Daoy (cell line): ENCODE measurements at places on chromosomes 6 and 20. TPM values are rescaled to one million over a fixed set of nuclear protein-coding genes. Genes with fewer than 3 reads are reported as not detected.

The HSPA1B gene
- total RNA-seq: 194 and 206 TPM in 2 replicates

The HLA-DQA1 gene
- 0.27 and 0.40 TPM in 2 replicates for total RNA-seq

GRCh38 chr6:17485181-17485580, 91.8 kb downstream of the CAP2 start:
- no peak for DNase-seq

DNA sequence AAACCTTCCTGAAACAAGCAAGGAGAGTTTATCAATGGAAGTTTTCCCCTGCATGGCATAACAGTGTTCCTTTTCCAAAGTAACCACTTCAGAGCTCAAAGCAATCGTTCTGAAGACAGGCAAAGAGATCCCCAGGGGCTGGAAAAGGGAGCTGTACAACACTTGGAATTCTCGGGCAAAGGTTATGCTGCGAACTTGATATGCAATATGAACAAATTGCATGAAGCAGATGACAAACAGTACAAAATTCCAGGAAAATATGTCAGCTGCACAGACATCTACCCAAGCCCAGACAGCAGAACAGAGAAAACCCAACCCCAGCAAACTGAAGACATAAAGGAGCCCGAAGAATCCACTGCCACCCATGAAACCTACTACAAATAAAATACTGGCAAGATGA, 18.4 kb downstream of the POPDC3 start:
- DNase-seq: no peak

The SGK2 gene
- total RNA-seq: 0.06 TPM in 1 of 2 replicates, not detected in the other

- DNase-seq: peak; percentile 72
Observed at GRCh38 chr20:58048096-58048702, 180.3 kb downstream of the ANKRD60 start.

GRCh38 chr6:129350278-129350677, 359.7 kb downstream of the ARHGAP18 start:
- no peak for DNase-seq

The BMP7 gene
- total RNA-seq: 11.5 and 12.7 TPM in 2 replicates

- DNase-seq: peak; percentile 60
Observed at GRCh38 chr6:37122861-37123260, 47.1 kb upstream of the PIM1 start.

DNA sequence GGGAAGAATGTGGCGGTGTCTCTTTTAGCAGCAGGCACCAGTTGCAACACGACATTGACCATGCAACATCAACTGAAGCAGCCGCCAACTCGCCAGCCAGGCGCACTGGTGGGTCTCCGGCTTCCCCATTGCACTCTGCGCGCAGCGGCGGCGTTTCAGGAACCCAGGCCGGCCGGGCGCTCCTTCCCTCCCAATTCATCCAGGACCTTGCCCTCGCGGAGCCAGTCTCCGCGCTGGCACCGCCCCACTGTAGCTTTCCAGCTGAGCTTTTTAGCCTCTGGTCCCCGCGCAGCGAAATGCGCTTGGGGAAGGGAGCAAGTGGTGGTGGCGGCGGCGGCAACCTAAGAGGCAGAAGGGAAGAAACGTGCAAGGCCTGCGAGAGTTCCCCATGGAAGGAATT, 297.9 kb upstream of the RIMS1 start:
- no peak for DNase-seq

DNA sequence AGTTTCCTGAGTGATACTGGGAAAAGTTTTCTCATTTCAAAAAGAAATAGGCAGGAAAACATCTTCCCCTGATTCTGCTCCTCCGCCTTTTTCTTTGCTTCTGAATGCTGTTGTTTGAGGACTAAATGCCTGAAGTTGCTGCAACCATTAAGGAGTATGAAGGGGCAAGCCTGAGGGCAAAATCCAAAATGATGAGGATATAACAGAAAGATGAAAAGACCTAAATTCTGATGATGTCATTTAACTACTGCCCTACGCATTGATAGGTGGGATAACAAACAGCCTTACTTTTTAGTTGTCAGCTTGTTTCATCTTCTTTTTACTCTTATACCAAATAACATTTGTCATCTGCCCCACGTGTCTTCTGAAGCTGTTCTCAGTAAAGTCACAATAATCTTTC, 474.6 kb upstream of the MMS22L start:
- DNase-seq: no peak

The TSPO2 gene
- total RNA-seq: not detected in 2 replicates

GRCh38 chr6:7328243-7328642, 15.2 kb upstream of the SSR1 start:
- no peak for DNase-seq

The RBM24 gene
- 7.9 and 12.5 TPM in 2 replicates for total RNA-seq

DNA sequence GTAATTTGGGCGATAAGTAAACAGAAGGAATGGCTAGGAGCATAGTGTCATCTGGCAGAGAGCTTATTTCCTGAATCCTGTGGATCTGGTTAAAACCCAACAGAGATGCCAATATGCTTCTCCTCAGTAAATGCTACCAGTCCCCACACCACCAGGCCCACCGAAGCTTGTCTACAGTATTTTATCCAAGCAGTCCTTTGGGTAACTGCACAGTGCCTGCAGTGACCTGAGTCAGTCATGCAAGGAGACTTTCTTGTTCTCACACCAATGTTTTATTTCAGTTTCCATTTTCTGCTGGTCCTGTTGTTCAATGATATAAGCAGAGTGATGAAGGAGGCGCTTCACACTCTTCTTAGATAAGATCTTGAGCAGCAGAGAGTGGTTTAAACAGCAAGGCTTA, 326.3 kb downstream of the RIMS1 start:
- DNase-seq: no peak

- peak; percentile 91 for DNase-seq
Observed at GRCh38 chr6:3438190-3439167, 18.4 kb downstream of the SLC22A23 start.

The CDH22 gene
- total RNA-seq: under 0.01 TPM in 1 of 2 replicates, not detected in the other

DNA sequence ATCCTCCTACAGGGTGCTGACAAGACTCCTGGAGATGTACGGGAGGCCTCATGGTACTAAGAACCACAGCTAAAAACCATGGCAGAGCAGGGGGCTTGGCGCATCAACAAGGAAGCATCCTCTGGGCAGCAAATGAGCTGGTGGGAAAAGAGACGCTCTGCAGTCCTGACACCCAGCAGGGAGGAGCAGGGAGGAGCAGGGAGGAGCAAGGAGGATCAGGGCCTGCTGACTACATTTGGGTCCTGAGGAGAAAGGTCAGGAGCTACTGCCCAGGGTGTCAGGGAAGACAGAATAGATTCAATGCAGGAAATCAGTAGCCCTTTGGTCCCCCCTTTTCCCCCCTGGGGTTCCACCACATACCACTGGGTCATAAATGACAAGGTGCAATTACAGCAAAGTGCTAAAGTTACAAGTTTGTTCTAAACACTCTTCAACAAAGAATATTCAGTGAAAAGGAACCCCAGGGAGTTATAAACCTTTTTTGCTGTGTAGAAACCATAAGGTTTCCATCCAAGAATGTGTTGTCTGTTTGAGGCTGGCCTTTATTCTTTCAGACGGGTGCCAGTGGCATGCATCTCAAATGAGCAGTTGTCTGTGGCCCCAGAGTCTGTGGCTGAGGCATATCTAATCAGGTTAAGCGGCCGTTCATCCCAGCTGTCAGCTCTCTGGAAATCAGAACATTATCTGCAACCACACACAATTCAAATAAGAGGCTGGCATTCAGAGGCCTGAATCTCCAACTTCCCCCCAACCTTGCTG, 325.0 kb downstream of the CDC5L start:
- DNase-seq: no peak

- no peak for DNase-seq
Observed at GRCh38 chr6:112183271-112183671, 71.1 kb downstream of the LAMA4 start.

The SLC22A16 gene
- not detected in 2 replicates for total RNA-seq
